Left lung (tissue), 14 donors: ENCODE measurements at places on chromosomes 7 and 10.

- peak; percentile 85 for DNase-seq
Measured at GRCh38 chr7:15832996-15833395, 146.5 kb upstream of the MEOX2 start.

DNA sequence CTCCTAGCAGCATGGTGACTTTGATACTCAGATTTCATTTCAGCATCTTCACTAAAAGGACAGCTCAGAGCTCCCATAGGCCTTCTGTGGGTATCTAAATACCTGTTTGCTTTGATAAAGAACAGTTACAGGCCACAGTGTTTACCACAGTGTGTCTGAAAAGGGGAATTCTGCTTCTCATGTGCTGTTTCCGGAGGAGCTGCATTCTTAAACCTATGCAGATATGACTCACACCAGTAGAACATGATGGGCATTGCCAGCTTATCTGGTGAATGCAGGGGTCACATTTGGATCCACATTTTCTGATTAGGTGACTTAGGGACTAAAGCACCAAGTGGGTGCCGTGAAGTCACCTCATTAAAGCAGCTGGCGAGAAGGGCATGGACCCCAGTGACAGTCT lies 52.6 kb downstream of the TRRAP start:
- no peak for DNase-seq

- DNase-seq: no peak
Measured at GRCh38 chr7:32559480-32559879, 64.2 kb downstream of the AVL9 start.

GRCh38 chr7:147089051-147089461 lies 972.5 kb downstream of the CNTNAP2 start:
- no peak for DNase-seq
